ENCODE measurements at places on chromosomes 13 and 19.

GRCh38 chr13:111328574-111329410 is 8.3 kb downstream of the TEX29 start:
- DNase-seq = no peak

DNA sequence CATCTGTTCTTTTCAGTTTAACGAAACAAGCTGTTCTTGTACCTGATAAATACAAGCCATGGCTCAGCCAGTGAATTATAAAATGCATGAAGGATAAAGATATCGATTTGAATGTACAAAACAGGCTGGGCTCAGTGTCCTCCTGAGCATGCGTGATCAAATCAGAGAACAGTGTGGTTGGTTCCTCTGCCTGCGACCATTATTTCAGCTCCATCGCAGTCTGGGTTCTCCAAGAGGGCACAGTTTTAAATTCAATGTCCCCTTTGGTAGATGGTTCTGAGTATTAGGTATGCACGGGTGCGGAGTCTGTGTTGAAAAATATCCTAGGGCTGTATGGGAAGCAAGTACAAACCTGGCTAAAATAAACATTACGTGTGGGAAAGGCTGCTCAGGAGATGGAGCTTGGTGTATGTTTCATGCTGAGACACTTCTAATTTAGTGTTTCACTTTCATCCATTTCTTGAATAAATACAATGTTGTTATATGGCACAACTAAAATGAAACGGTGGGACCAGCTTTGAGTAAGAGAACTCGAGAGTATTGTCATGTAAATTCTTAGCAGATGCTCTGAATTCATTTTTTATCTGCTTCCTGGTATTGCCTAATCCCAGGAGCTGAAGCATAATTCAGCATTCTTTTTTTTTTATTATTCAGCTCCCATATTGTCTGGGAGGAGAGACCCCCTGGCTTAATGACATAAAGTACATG is 458.7 kb downstream of the MYO16 start:
- no peak for DNase-seq

DNA sequence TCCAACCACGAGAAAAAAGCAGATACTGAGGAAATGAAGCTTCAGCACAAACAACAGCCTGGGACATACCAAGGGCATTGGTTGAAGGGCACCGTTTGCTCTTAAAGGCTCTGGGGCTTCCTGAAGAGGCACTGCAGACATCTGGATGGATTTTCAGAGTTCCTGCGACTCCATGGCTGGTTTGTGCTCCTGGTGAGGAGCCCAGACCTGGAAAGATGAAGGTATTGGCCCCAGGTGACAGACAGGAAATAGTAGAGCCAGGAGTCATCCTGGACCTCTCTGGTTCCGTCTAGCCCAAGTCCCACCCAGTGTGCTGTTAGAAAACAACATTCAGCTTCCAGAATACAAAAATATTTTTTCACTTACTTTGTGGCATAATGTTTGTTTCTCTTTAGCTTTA is 6.3 kb downstream of the IL17D start:
- DNase-seq = no peak

- DNase-seq = no peak
Measured at GRCh38 chr13:97068151-97068550, 73.9 kb upstream of the OXGR1 start.

DNA sequence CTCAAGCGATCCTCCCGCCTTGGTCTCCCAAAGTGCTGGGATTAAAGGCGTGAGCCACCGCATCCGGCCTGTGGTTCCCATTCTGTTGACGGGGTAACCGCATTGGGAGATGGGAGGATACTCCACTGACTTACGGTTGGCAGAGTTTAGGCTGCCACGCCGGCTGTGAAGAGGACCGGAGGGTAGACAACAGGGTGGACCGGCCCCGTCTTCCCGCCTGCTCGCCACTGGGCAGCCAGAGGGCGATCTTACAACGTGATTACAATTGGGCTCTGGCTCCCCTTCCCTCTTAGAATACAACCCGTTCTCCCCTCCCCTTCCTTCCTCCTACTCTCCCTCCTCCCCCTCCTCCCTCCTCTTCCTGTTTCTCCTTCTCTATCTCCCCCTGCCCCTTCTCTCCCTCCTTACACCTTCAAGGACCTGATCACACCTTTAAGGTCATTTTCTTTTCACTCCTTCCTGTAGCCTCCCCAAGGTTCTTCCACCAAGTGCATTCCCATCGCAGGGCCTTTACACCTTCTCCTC is 957 bp upstream of the CCDC194 start:
- DNase-seq = no peak

All from DMS79 (cell line).